BJ (cell line): ENCODE measurements at places on chromosomes 1 and 21. TPM values are rescaled to one million over a fixed set of nuclear protein-coding genes. Genes with fewer than 3 reads are reported as not detected.

DNA sequence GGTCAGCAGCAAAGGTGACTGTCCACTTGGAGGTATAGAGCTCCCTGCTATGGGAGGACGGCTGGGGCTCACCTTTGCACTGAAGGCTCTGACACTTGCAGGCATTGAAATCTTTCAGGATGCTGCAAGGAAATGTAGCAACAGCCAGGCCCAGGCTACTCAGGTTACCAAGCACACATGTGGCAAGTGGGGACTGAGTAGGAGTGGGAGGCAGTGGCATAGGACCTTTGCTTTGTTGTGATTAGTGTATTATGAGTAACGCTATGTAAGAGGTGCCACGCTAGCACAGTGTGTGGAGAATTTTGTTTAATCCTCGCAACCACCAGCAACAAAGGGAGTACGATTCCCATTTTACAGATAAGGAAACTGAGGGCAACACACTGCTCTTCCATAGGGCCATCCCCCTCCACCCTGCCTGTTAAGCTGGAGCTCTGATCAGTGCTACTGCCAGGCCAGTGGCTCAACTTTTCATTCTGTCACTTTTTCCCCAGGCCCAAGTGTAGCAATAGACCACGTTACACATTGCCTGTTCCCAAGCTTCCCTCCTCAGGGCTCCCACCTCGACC is 21.2 kb downstream of the TMEM63A start:
- DNase-seq: no peak

- no peak for DNase-seq
These were observed 827 bp downstream of the PRKCZ start for GRCh38 chr1:2050793-2051682.

TSPEAR gene
- not detected in 2 replicates for polyA plus RNA-seq

DNA sequence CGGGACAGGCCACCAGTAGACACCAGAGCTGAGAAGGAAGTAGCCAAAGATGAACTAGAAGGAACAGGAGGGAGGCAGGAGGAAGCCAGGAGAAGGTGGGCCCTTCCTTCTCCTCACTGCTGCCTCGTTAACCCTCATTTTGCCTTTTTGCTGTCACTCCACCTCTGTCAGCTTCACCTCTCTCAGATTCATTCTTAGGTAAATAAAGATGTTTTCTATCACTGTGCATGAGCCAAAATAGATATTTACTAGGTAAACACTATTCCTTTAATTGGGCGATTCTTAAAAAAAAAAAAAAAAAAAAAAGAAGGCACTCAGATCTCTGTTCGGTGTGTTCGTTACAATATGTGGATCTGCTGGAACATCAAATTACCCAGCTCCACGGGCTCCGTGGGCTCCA is 112.3 kb downstream of the GLUL start:
- no peak for DNase-seq

DNA sequence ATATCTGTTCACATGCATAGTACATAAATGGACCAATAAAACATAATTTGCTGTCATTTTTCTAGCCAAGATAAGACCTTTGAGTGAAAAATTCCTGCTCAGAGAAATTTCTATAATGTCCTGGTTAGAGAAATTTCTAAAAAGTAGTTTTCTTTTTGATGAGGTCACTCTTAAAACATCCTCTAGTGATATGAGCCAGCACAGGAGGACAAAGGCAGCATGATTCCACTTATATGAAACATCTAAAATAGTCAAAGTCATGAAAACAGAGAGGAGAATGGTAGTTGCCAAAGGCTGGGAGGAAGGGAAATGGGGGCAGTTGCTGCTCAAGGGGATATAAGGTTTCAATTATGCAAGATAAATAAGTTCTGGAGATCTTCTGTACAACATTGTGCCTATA is 239.4 kb downstream of the BACH1 start:
- no peak for DNase-seq

- DNase-seq: no peak
These were observed 40.2 kb downstream of the CTNNBIP1 start for GRCh38 chr1:9869831-9870251.

DNA sequence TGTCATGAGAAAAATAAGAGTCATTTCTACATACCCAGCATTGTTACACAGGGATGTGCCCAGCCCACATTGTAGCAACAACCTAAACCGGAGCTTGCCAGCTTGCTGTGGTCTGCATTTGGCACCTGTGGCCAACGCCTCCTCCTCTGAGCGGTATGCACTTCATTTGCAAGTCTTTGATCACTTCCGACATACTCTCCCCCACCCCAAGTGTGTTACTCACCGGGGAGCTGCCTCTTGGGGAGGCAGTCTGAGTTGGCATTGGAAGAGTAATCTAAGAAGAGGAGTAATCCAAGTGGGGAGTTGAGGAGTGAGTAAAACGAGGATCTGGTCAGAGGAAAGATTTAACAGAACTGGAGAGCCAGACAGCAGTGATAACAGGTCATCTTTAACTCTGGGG is 3.8 kb downstream of the BCL9 start:
- no peak for DNase-seq

GRCh38 chr1:229323201-229323600 is 19.6 kb downstream of the CCSAP start:
- no peak for DNase-seq

DNA sequence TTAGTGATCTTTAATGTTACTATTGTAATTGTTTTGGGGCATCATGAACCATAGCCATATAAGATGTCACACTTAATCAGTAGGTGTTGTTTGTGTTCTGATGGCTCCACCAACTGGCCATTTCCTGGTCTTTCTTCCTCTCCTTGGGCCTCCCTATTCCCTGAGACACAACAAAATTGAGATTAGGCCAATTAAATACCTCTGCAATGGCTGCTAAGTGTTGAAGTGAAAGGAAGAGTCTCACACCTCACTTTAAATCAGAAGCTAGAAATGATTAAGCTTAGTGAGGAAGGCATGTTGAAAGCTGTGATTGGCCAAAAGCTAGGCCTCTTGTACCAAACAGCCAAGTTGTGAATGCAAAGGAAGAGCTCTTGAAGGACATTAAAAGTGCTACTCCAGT is 30.7 kb downstream of the PPP2R5A start:
- no peak for DNase-seq

- DNase-seq: no peak
These were observed 35.5 kb downstream of the SLC26A9 start for GRCh38 chr1:205907794-205908193.

DNA sequence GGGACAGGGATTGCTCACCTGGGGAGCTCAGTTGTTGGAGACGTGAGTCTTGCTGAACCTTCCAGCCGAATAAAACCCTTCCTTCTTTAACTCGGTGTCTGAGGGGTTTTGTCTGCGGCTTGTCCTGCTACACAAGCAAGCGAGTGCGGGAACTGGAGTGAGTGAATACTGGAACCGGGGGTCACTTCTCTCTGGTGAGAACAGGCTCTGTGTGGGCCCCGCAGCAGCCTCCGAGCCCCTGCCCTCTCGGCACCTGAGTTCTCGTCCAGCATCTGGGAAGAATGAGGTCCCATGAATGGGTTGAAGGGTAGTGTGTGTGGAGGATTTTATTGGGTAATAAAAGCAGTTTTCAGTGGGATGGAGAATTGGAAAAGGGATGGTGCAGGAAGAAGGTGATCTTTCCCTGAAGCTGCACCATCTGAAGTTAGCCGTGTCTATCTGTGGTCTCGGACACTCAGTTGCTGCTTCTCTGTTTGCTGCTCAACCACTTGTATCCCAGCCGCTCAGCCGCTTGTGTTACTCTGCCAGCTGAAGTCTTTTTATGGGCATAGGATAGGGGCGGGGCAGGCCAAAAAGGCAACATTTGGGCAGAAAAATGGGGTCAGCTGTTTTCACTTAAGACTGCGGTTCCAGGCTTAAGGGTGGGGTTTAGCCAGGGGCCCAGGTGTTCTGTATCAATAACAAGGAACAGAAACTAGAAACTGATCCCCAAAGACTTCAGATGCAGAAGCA is 450.6 kb upstream of the CAMK1G start:
- DNase-seq: no peak

DNA sequence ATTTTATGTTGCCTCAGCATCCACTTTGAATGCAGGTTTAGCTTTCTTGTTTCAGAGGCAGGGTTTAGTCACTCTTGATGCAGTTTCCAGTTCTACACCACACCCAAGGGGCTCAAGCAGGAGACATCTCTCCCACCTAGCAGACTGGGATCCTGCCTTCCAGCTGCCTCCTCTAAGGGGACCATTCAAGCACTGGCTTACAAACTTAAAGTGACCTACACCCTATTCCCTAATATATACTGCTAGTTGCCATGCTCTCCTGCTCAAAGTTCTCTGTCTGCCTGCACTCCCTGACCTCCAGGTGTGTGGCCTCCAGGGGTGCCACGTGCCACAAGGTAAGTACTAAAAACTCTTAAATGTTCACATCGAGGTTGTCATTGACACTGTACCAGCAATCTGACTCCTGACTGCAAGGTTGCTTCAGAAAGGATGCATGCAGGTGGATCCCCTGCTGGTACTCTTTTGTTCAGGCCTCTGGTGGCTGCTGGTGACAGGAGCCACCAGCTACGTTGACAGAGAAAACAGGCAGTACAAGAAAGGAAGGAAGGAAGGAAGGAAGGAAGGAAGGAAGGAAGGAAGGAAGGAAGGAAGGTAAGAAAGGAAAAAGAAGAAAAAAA is 185.9 kb downstream of the COQ8A start:
- DNase-seq: no peak

GRCh38 chr1:217955723-217956122 is 324.6 kb downstream of the SPATA17 start:
- no peak for DNase-seq

FMN2 gene
- polyA plus RNA-seq: 14.6 and 29.1 TPM in 2 replicates

DNA sequence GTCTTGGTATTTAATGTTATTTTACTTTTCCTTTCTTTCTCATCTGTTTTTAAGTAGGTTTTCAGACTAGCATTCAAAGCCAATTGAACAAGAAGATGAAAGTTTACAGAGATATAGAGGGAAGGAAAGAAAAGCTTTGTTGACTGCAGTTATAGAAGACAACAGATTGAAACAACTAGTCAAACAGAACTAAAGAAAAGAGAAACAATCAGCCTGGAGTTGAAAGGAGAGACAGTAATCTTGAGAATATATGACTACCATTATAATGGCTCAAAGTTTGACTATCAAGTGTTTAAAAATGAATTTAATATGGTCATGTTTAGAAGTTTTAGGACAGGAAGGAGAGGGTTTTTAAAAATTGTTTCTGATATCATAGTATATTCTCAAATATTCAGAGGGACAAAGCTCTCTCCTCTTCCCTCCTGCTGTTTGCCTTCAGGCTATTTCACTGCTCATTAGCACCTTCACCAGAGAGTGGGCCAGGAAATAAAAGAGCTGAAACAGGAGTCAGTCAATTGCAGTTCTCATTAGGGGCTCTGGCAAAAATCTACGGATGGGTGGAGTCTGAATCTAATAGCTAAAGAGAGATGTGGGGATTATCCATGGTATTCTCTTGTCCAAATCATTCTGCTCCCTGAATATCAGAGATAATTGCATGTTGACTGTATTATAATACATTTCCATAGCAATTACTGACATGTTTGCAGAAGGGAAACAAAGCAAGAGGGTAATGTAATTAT is 577.8 kb downstream of the BRINP3 start:
- DNase-seq: no peak

GPR37L1 gene
- polyA plus RNA-seq: not detected in 2 replicates

- no peak for DNase-seq
These were observed 24.8 kb upstream of the TCEA3 start for GRCh38 chr1:23449306-23449705.

DNA sequence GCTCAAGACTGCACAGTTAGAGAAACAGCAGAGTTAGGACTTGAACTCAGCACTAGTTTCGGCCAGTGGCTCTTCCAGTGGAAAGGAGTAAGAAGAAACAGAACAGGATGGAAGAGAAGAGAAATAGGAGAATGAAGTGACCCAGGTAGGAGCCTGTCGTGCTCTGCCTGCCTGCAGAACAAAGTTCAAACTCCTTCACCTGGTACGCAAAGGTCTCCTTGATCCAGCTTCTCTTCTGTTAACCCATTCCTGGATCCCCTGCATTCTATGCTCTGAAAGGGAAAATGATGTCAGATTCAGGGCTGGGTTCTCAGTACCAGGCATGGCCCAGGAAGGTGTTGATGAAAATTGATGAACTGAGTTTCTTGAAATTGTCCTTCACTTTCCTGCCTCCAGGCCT is 3.9 kb downstream of the FAM229A start:
- DNase-seq: no peak

GJB3 gene
- polyA plus RNA-seq: not detected in 2 replicates

DNA sequence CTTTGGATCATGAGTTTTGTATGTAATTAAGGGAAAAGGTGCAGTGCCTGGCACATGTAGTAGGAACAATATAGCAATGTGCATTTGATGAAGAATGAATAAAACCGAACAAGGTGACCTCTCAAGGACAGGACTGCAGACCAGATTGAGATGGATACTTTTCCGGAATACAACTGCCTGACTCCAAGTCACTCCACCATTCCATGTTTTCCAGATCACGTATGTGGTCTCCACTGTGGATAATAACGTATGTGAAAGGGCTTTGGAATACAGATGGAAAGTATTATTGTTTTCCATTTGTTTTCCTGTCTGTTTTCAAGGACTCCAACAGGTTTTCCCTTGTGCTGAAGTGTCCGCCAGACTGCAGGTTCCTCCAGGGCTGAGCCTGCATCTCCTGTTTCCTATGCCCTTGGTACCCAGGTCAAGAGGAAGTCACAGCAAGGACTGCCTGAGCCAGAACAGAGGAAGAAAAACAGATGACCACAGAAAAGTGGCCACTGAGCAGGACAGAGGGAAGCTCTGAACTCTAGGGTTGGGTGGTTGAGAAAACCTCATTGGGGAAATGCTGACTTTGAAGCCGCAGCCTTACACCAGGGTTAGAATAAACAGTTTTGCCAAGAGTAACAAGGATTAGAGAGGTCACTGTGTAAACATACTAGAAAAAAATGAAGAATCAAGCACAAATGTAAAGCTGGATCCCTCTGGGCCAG is 4.0 kb downstream of the CFAP45 start:
- DNase-seq: no peak

DNA sequence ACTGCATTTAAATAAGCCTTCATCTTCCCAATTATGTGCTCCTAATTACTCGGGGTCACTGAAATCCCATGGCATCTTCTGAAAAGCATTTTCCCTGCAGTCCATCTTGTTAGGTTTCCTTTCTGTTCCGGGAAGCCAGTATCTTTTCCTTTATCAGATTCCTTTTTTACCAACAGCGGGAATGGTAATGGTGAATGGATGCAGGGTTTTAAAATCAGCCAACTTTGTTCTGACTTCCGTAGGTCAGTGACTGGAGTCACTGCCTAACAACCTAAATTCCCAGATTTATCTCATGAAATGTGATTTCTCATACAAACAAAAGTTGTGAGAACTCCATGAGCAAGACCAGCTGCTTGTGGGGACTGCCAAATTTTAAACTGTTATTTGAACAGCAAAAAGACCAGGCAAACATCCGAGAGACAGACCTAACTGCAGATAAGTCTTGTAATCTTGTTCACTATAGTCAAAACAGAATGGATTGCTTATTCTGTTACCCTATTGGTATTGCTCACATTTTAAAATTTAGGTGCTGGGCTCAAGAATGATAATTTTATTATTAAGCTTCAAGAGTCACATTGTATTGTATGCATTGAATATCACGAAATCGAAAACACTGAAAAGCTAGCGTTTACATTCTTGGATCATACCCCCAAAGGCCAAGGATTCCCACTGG is 1.2 kb upstream of the RWDD3 start:
- DNase-seq: no peak

ATP1A2 gene
- polyA plus RNA-seq: 0.49 and 1.1 TPM in 2 replicates

GRCh38 chr1:155051777-155052398 is 772 bp downstream of the ADAM15 start:
- DNase-seq: no peak
